T follicular helper cell (primary cell): ENCODE measurements at places on chromosomes 6 and 20.

GRCh38 chr6:150887978-150888563 is 22.6 kb downstream of the MTHFD1L start:
- DNase-seq, result no peak

- no peak for DNase-seq
These were observed 10.3 kb downstream of the MKKS start for GRCh38 chr20:10423735-10424134.

DNA sequence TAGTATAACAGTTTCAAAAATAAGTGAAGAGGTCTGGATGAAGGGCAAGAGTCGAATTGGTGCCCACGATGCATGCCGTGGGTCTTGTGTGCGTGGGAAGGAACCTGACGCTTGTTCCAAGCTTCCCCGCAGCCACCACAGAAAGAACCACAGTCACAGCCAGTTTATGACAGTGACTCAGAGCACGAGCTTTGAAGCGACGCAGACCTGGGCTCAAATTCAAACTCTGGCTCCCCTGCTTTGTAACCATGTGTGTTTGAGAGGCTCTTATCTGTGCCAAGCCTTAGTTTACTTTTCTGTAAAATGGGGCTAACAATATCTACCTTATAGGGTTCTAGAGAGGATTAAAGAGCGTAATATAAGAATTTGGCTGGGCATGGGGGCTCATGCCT is 65.5 kb downstream of the SYNJ2 start:
- no peak for DNase-seq

DNA sequence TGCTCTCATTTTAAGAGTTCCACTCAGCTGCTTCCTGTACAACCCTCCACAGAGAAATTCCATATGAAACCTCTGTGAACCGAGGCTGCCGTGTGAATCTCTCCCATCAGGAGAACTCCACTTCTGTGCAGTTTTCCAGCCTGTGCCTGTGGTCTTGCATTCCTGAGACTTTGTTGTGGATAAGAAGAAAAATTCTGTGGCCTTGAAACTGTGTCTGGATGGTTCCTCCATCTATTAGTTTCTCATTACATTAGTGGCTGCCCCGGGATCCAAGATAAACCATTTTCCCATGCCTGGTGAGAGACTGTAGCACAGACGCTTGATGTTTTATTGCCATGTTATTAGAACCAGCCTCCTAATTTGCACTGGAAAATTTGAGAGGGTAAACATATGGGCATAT is 40.8 kb upstream of the TIAM2 start:
- no peak for DNase-seq

DNA sequence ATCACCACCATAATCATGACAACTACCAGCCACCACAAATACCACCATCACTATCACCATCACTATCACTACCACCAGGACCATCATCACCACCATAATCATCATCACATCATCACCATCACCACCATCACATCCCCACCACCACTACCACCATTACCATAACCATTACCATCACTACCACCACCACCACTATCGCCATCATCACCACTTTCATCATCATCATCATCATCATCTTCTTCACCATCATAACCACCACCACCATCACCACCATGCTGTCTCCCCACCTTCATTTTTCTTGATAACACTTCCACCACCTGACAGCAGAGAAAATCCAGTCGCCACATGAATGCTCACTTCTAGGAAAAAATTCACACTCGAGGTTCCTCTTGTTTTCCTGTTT is 253.6 kb downstream of the ANKRD60 start:
- DNase-seq, result no peak
